ENCODE measurements at places on chromosomes 7 and 10.

DNA sequence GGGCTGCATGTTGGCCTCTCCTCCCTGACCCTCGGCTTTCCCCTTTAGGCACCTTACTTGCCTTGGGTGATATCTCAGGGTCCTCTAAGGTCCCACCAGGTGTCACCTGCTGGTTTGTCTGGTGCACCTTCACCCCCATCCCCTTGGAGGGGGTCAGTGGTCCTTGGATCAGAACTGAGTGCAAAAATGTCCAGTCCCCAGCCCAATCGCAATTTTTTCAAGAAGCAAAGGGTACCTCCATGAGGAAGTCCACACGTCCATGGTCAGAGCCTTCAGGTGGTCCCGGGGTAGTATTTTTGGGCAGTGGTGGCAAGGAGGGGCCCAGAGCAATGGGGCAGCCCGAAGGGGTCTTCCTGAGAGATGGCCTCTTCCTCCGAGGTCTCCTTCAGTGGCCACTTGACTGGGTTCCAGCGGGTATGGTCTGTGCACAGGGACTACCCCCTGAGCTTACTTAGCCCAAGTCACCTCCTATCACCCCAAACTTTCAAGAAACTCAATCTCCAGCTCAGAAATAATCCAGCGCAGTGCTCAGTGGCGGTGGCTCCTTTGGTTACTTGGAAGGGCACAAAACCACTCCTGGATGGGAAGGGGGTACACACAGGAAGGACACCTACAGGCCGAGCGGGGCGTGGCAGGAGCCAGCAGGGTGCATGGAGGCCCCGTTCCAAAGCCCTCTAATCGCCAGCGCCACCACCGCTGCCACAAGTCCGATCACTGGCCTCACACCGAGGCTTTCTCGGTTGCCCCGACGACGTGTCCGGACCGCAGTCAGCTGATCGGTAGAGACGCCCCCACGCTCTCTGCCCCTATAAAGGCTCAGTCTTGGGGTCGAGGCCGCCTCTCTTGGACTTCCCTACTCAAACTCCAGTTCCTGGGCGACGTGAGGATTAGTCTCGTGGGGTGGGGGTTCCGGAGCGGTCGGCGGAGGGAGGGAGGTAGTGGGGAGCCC, 4.5 kb downstream of the SAP25 start:
- DNase-seq: peak; percentile 41

GRCh38 chr10:10533437-10533836, 484.2 kb upstream of the CELF2 start:
- DNase-seq: no peak

DNA sequence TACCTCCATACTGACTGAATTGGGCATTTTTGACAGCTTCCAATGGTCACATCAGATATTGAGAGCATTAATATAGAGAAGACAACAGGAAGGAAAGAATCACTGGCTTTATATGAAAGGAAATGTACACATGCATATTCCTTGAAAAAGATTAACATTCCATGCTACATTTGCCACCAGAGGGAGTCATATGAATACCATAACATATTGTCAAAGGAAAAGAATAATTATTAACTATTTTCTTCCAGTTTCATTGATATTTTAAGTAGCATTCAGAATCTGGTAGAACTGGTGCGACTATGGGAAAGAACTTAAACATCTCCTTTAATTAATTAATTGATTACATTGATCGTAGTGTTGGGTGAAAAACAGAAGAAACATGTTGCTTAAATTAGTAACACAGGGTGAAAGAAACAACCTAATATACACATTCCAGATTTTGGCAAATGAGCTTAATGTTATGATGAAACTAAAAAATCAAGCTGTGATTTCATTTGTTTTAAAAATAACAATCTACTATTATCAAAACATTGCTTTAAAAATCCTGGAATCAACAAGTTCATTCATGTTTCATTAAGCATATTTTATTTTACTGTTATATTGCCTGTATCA, 71.5 kb downstream of the GPR85 start:
- DNase-seq: no peak

DNA sequence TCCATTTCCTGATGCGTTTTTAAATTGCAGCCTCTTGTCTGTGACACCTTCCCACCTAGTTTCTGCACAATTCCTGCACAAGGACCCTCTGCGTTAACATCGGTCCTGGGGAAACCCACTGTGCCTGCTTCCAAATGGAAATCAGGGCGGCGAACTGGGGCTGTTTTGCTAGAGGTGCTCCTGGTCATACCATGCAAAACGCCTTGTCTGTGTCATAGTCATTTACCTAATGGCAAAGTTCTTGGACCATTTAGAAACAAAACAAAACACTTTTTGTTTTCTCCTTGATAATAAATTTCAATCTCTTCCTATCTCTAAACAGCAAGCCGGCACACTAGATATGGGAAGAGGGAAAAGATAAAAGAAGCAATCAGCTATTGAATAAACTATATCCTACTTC, 206.9 kb upstream of the KLF14 start:
- no peak for DNase-seq

DNA sequence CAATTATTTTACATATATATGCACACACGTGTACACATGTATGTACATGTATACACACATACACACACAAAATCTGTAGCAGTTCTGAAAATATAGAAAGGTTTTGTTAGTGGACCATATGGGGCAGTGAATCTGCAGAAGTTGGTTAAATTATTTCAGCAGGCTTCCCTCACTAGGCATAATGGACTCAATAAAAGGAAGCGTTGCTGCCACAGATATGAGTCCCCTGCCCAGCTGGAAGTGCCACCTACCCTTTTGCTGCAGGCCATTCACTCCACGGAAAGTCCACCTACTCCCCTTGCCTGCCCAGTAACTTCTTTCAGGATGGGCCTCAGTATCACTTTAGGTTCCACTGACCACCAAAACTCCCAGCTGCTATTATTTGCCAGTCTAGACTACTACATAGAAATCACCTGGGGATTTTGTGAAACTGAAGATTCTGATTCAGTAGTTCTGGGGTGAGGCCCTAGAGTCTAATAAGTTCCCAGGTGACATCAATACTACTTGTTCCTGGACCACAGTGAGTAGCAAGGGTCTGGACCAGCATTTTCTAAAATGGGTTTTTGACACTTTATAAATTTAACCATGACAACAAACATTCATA, 29.3 kb upstream of the CROT start:
- no peak for DNase-seq

- DNase-seq: no peak
These were observed 67.5 kb upstream of the ZMIZ1 start for GRCh38 chr10:79001082-79001885.

- no peak for DNase-seq
These were observed 170.6 kb downstream of the PRKG1 start for GRCh38 chr10:51244748-51245490.

GRCh38 chr7:121126801-121127534, 138.5 kb downstream of the CPED1 start:
- no peak for DNase-seq

DNA sequence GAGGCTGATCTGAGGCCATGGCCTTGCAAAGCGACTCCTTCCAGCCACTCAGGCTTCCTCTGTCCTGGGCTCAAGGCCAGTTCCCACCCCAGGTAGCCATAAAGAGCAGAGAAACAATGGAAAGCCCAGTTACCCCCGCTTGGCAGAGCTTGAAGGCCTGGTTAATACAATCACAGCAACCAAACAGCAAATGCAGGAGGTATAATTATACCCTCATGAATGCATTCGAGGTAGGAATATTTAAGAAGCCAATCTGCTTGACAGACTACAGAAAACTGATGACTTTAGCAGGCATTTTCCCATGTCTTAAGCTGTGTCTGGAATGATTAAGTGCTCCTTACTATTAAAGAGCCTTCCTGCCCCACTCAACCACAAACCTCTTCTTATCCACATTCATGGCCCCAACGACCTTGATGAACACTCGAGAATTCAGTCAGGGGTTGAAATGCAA, 114.1 kb upstream of the MACROH2A2 start:
- no peak for DNase-seq

DNA sequence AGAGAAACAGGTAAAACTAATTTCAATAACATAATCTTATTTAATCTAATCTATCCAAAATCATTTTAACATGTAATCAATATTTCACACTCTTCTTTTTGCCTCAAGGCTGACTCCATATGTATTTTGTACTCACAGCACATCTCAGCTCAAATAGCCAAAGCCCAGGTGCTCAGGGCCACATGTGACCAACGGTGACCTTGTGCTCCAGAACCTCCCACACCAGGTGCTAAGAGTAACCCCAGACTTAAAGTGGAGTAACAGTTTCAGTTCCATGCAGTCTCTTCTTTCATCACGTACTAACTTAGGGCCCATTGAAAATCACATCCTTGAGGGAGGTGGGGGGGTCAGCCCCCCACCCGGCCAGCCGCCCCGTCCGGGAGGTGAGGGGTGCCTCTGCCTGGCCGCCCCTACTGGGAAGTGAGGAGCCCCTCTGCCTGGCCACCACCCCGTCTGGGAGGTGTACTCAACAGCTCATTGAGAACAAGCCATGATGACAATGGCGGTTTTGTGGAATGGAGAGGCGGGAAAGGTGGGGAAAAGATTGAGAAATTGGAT, 47.3 kb downstream of the NCAPG2 start:
- DNase-seq: no peak

- peak; percentile 6 for DNase-seq
These were observed 42.4 kb upstream of the SEPTIN7 start for GRCh38 chr7:35758421-35758820.

DNA sequence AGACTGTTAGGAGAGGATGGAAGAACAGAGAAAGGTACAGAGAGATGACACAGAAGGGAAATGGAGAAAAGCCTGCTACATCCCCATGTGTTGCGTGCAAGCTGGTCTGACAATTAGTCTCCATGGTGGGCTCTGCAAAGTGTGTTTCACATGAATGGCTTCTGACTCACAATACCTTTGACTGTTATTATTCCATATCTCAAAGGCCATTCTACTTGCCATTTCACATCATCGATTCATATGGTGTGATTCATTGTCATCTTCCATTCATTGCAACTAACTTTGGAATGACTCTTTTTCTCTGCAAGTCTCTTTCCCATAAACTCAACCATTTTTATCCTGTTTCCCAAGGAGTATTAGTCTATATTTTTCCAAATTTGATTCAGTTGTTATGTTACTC, 208.9 kb upstream of the INHBA start:
- no peak for DNase-seq

- no peak for DNase-seq
These were observed 107.5 kb upstream of the ARID5B start for GRCh38 chr10:61793760-61794703.

- no peak for DNase-seq
These were observed 64.9 kb downstream of the SCRN1 start for GRCh38 chr7:29924684-29925083.

DNA sequence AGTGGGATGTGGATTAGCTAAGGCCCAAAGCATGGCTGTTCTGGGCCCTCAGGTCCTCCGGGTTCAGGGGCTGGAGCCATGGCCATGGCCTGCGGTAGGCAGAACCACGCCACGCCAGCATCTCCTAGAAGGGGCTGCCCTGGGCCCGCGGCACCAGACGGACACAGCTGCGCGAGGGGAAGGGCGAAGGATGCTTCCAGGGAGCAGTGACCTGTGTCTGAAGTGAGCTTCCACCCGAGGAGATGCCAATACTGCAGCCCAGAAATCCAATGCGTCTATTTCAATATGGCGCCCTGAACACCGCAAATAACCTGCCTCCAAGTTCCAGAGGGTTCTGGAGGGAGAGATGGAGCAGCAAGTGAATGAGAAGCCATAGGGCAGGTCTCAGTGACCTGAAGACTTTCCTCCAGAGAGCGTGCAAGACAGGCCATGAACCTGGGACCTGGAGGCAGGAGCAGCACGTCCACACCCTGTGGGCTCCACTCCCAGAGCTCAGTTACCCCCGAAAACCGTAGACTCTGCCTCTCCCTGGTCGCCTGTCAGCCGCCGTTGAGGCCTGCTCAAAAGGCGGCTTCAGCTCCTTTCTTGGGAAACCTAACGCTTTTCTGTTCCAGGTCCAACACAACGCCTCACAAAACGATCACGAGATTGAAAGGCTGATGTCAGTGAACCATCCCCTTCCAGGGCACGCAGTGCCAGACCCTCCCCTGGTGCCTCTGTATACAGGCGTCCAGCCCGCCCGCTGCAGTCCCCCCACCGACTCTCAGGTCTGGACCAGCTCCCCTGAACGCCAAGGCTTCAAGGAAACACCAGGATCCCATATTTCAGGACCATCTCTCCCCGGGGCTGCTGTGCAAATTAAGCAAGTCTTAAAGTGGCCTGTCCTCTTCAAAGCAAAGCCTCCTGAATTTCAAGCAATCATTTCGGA, 37.4 kb downstream of the AMZ1 start:
- no peak for DNase-seq

- no peak for DNase-seq
These were observed 146.7 kb upstream of the TMEM196 start for GRCh38 chr7:19920166-19920565.

DNA sequence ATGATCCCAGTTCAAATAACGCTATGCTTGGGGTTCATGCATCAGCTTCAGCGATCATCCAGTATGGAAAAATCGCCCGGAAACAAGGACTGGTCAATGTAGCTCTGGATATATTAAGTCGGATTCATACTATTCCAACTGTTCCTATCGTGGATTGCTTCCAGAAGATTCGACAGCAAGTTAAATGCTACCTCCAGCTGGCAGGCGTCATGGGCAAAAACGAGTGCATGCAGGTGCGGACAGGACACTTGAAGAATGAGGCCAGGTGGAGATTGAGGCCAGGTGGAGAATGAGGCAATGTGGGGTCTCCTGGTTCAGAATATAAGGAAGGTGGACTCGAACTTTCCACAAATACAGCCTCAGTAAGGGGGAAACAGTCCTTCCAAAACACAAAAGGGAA, 105.8 kb downstream of the TRRAP start:
- no peak for DNase-seq

- no peak for DNase-seq
These were observed 12.8 kb downstream of the CPA1 start for GRCh38 chr7:130393101-130393561.

DNA sequence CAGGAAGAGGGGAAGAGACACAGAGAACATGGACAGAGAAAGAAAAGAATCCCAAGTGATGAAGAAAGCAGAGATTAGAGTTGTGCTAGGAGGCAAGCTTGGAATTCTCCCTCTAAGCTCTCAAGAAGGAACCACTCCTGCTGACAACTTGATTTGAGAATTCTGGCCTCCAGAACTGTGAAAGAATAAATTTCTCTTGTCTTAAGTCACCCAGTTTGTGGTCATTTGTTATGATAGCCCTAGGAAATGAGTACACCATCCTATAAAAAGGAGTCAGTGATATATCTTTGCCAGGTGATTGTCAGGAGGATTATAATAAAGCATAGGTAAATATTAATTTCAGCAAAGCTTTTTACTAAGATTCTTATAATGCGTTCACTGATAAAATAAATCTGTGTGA, 82.7 kb upstream of the TFEC start:
- DNase-seq: no peak

Measured in germinal center (tissue), 1 donor.